Body of pancreas (tissue), 4 donors: ENCODE measurements at places on chromosomes 4 and X.

DNA sequence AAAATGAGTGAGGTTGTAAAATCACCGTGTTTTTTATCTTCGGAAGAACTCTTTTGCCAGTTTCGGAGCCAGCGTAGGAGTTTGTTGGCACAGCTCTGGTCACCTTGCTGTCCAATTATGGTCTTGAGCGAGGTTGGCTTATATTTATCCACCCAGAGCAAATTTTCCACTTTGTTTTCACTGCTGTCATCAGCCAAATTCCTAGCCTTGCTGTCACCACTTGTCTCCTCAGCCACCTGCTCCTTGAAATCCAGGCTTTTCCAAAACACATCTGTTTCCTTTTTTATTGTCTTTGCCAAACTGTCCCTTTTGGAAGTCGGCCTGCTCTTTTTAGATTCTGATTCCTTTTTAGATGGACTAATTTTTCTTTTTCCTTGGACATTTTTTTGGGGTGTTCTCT, 57.6 kb downstream of the RFC1 start:
- peaks cover 20% of the 10 kb centered on the region for H3K4me1 ChIP-seq
- no peak overlapping the region for H3K4me3 ChIP-seq
- H3K27me3 ChIP-seq: no peaks in the 10 kb centered on the region
- DNase-seq: no peak
- no peak overlapping the region for H3K27ac ChIP-seq
- H3K36me3 ChIP-seq: no peaks in the 10 kb centered on the region

DNA sequence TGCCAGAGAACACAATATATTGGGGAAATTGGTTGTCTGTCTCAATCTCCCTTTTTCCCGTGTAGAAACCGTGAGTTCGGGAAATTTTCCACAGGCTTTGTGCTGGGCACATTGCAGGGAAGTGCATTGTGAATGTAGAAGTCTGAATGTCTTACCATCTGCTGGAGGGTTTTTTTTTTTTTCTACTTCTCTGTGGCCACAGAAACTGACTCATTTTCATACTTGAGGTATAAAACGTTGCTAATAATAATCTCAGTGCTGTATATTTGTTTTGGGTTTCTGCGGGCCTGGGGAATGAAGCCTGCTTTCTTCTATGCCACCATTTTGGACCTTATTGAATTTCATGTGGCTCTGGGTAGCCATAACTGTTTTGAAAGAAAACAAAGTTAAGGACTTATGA, 1001.2 kb downstream of the STIM2 start:
- H3K27ac ChIP-seq: no peak overlapping the region
- H3K36me3 ChIP-seq: no peaks in the 10 kb centered on the region
- no peaks in the 10 kb centered on the region for H3K4me1 ChIP-seq
- no peak overlapping the region for H3K4me3 ChIP-seq
- DNase-seq: no peak

GRCh38 chr4:168593399-168593798, 96.5 kb downstream of the PALLD start:
- no peaks in the 10 kb centered on the region for H3K4me1 ChIP-seq

DNA sequence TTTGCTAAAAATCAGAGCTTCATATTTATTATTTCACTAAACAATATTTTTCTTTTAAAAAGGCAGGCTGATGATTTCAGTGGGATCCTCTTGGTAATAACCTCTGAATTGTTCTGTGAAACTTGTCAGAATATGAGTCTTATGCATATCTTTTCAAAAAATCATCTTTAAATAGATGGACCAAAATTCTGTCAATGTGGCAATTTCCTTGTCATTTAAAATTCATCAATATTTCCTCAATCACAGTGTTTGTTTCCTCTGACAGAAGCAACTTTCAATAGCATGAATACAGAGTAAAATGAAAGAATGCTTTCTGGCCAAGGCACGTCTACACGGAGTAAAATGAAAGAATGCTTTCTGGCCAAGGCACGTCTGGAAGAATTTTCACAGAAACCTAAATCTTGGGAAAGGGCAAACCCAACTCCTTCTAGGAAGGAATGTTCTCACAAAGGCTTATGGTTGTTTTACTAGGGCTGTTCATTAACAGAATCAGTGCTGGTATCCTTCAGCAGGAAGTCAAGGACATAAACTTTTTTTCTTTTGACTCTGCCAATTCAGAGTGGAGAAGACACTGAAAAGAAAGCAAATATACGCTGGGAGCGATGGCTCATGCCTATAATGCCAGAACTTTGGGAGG, 99.0 kb upstream of the GPR34 start:
- no peaks in the 10 kb centered on the region for H3K27me3 ChIP-seq
- no peaks in the 10 kb centered on the region for H3K36me3 ChIP-seq
- no peak overlapping the region for H3K27ac ChIP-seq
- H3K4me1 ChIP-seq: no peaks in the 10 kb centered on the region
- no peak for DNase-seq
- no peak overlapping the region for H3K4me3 ChIP-seq

GRCh38 chrX:109270580-109271484, 211.1 kb downstream of the GUCY2F start:
- no peak for DNase-seq
- H3K36me3 ChIP-seq: no peaks in the 10 kb centered on the region
- no peaks in the 10 kb centered on the region for H3K4me1 ChIP-seq

GRCh38 chr4:109077505-109077904, 225.0 kb downstream of the COL25A1 start:
- H3K4me3 ChIP-seq: no peak overlapping the region
- H3K27ac ChIP-seq: no peak overlapping the region
- DNase-seq: no peak
- no peaks in the 10 kb centered on the region for H3K27me3 ChIP-seq
- H3K36me3 ChIP-seq: no peaks in the 10 kb centered on the region

- no peak overlapping the region for H3K27ac ChIP-seq
- no peaks in the 10 kb centered on the region for H3K36me3 ChIP-seq
- H3K4me1 ChIP-seq: no peaks in the 10 kb centered on the region
Measured at GRCh38 chr4:104870495-104871233, 276.0 kb upstream of the TET2 start.

- H3K27ac ChIP-seq: no peak overlapping the region
- H3K4me3 ChIP-seq: no peak overlapping the region
- no peaks in the 10 kb centered on the region for H3K27me3 ChIP-seq
- H3K4me1 ChIP-seq: no peaks in the 10 kb centered on the region
- H3K36me3 ChIP-seq: no peaks in the 10 kb centered on the region
Measured at GRCh38 chrX:65755786-65756185, 88.3 kb downstream of the MSN start.

DNA sequence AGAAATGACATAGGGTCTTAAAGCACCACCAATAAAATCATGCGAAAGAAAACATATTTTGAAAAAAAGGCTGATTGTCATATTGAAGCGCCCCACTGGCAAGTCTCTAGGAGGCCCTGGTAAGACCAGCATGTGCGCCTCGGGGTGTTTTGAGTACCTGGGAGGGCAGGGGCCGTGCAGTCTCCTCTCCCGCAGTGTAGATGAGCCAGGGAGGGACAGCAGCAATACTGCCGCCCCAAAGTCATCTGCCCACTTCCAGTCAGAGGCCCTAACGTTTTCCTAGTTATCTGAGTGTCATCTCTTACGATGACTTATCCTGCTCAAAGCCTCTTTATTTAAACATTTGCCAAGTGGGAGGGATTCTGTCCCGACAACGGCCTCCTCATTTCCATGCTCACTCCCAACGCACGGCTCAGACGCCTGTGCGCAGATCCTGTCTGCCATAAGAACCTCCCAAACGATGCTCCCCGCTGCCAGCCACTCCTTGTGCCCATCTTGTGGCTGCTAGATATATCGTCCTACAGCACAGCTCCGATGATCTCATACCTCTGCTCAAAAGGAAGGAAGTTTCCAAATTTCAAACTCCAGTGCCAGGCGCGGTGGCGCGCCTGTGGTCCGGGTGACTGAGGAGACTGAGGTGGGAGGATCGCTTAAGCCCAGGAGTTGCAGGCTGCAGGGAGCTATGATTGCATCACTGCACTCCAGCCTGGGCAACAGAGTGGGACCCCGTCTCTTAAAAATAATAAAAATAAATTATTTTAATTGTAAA, 17.2 kb upstream of the SCRG1 start:
- no peaks in the 10 kb centered on the region for H3K27me3 ChIP-seq
- no peaks in the 10 kb centered on the region for H3K36me3 ChIP-seq
- peaks cover 3% of the 10 kb centered on the region for H3K4me1 ChIP-seq
- no peak overlapping the region for H3K4me3 ChIP-seq

DNA sequence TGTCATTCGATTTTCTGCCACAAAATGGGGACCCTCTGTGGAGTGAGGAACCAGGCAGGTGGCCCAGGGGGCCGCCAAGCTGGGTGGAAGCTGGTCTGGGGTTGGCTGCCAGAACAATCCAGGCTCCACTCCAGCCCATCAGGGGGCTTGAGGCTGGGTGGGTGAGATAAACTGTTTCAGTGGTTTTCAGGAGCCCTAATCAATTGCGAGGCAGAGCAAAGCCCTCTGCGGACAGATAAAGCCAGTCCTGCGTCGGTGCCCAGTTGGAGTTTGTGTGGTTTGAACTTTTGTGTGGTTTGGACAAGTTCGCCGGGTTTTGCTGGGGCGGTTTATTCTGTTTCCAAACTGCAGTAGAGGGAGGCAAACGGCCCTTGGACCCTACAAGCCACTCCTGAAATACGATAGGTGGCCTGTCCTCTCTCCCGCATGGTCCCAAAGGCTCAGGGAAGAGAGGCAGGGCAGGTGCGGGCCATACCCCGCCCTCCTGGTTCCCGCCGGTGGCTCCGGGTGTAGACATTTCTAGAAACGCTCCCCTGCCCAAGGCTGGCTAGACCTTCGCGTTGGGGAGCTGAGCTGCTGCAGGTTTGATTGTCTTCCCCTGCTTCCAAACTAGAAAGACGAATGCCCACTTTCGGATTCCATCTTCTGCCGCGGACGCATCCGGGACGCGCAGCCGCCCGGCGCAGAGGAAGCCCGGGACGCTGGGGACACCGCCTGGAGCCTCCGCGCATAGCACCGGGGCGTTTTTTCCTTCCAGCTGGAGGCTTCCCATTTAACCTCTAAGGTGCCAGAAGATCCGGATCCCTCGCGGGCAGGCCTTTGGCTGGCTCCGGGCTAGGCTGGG, 169.0 kb upstream of the BCOR start:
- H3K36me3 ChIP-seq: no peaks in the 10 kb centered on the region
- peaks cover 5% of the 10 kb centered on the region for H3K4me1 ChIP-seq
- H3K27me3 ChIP-seq: no peaks in the 10 kb centered on the region

DNA sequence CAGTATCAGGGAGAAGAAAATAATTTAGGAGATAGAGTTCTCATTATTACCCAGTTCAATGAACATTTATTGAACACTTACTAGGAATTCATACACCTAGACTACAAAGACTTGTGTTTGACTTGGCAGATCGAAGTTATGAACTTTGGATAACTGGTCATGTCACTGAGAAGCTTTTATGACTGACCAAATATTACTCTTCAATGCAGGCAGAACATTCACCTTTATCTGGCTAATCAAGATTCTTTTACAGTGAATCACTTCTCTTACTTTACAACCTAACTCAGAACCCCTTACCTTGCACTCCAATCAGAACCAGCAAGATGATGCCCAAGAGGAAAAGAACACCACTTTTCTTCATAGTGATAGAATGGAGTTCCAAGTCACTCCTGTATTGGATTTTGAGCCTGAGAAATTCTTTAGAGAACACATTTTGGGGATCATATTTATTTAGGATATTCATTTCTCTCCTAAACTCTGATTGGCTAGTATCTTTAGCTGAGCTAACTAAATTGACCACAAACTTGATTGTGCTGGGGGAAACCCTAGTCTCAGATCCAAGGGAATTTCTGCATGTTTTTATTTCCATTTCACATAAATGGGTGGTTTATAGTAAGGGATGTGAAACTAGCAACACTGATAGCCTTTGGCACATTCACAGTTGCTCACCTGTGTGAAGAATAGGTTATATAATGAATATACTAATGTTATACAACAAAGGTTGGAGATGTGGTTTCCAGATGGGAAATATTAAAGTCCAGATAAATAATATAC, at the start of gene CXCL9:
TSS of gene CXCL9 (minus strand) at position 421 of the 774 bp plus-strand sequence. CDS start at position 361, 60 bp downstream.
- H3K27ac ChIP-seq: no peak within 1 kb of the TSS
- no peak for DNase-seq
- no peaks in the 10 kb centered on the region for H3K36me3 ChIP-seq
- no peaks in the 10 kb centered on the region for H3K27me3 ChIP-seq
- no peak within 1 kb of the TSS for H3K4me3 ChIP-seq

DNA sequence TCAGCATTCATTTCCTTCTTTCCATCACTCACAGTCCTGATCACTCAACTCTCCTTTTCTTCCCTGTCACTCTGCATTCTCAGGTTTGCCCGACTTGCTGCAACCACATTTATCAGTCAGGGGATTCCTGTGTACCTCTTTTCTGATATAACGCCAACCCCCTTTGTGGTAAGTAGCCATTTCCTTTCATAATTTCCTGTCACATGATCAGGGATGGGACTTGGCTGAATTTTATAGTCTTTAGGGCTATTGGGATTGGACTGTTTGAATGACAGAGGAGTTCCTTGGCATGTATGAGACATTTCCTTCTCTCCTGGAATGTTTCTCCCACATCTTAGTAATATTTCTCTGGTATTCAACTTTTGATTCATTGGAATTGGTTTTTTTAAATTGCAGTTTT, 11.0 kb downstream of the PGM2 start:
- H3K27me3 ChIP-seq: no peaks in the 10 kb centered on the region
- no peak overlapping the region for H3K4me3 ChIP-seq
- H3K36me3 ChIP-seq: peaks cover 4% of the 10 kb centered on the region
- DNase-seq: no peak

- peaks cover 44% of the 10 kb centered on the region for H3K4me1 ChIP-seq
- no peaks in the 10 kb centered on the region for H3K27me3 ChIP-seq
- DNase-seq: no peak
Measured at GRCh38 chr4:37981425-37981824, 21.2 kb downstream of the PTTG2 start.

- no peak overlapping the region for H3K27ac ChIP-seq
- peaks cover 3% of the 10 kb centered on the region for H3K4me1 ChIP-seq
- no peak for DNase-seq
- no peak overlapping the region for H3K4me3 ChIP-seq
Measured at GRCh38 chr4:99054428-99054994, 34.1 kb downstream of the ADH5 start.
